ENCODE measurements at places on chromosomes 1 and 21.

DNA sequence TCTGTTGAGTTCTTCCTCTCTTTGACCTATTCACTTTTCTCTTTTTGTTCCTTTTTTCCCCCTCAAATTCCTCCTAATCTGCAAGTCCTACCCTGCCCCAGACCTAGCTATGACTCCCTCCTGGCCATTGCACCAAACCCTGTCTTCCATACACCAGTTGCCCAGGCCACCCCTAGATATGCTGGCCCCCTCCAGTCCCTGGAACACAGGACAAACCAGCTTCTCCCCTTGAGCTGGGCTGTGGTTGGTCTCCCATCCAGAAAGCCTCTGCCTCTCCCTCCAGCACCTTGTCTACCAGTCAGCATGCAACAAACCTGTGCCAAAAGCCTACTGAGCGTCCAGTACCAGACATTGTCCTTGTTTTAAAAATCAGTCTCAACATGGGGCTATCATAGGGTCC, 59.4 kb downstream of the ELK4 start:
- no peak for DNase-seq

DNA sequence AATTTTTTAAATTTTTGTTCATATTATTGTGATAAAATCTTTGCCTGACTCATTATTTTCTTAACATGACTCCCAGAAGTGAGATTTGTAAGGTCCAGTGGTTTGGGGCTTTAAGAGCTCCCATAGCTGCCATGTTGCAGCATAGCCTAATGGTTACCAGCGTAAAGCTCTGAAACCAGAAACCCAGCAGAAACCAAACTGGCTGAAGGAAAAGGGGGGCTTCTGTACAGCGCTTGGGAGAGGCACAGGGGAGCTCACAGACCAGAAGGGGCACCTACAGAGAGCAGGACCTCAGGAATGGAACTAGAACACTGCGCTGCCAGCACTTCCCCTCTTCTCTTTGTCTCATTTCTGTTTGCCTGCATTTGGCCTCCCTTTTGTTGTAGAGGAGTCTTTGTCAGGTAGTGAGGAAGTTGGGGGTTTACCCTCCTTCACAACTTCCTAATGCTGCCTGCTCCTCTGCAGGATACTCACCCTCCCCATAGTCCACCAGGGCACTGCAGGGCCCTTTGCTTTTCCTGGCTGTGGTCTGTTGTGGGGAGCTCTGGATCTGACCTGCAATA, 2.6 kb upstream of the PYCR2 start:
- DNase-seq: no peak

DNA sequence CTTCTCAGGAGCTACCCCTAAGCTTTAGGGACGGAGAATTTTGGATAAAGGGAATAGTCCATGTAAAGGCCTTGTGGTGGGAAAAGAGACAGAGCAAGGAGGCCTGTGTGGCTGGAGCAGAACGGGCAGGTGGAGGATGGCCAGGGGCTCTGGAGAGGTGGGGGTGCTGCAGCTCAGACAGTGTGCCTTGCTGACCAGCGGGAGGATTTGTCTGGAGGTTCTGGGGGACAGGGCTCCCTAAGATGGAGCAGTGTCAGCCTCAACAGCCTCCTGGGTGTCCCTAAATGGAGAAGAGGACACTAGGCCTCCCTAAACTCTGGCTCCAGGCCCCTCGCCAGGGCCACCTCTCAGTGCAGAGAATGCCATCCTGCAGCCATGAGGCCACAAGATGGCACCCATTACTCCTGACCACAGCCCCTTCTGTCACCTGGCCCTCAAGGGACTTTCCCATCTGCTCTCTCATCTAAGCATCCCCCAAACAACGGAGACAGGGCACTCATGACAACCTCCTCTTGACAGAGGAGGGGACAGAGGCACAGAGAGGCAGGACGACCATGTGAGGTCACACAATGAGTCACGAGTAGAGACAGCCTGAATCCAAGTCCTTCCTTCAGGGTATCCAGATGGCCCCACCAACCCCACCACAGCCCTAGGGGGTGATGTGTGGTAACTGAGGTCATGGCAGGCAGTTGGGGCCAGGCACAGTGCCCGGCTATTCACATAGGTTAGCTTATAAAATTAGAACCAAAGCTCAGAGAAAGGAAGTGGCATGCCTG, 94.7 kb downstream of the DMRTB1 start:
- DNase-seq: peak; percentile 11

DNA sequence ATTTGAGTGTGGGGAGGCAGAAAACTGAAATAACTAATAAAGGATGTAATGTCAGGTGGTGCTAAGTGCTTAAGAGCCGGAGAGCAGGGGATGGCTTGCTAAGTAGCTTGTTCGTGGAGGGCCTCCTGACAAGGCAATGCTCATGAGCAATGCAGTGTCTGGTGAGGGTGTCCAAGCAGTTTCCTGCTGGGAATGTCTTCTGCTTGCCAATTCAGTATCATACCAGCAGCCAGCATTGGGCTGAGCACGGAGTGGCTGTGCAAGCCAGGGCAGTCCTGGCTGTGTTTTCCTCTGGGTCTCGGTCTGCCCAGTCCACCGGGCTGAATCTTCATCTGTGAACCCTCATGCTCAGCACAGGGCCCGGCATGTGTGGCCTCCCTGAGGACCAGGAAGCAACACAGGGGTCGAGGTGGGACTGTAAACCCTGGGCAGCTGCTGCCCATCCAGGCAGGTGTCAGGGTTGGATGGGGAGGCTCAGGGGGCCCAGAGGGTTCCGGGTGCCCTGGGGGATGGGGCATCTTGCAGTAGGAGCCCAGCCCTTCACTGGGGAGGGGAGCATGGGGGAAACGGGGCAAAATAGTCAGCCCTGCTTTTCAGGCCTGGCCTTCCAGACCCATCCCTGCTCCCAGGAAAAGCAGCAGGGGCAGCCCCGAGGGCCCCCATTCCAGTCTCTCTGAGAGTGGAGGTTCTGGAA, 27.5 kb downstream of the EDN2 start:
- no peak for DNase-seq

- DNase-seq: no peak
Measured at GRCh38 chr1:196407358-196408051, 200.7 kb downstream of the KCNT2 start.

Data from activated T-cell treated with anti-CD3 and anti-CD28 coated beads, Interleukin-2, amount 50 U/mL, for 72 hours (primary cell).